Stimulated activated CD4-positive, alpha-beta T cell treated with anti-CD3 and anti-CD28 coated beads, Interleukin-15, amount 100 ng/mL, for 48 hours (primary cell): ENCODE measurements at places on chromosomes 5 and 9.

GRCh38 chr9:131410044-131410491 lies 16.2 kb downstream of the PRRC2B start:
- no peak for DNase-seq

- DNase-seq = no peak
Measured at GRCh38 chr5:115842089-115842935, 577 bp downstream of the AP3S1 start.

- DNase-seq = no peak
Measured at GRCh38 chr5:21774801-21775200, 1078.3 kb downstream of the CDH12 start.

DNA sequence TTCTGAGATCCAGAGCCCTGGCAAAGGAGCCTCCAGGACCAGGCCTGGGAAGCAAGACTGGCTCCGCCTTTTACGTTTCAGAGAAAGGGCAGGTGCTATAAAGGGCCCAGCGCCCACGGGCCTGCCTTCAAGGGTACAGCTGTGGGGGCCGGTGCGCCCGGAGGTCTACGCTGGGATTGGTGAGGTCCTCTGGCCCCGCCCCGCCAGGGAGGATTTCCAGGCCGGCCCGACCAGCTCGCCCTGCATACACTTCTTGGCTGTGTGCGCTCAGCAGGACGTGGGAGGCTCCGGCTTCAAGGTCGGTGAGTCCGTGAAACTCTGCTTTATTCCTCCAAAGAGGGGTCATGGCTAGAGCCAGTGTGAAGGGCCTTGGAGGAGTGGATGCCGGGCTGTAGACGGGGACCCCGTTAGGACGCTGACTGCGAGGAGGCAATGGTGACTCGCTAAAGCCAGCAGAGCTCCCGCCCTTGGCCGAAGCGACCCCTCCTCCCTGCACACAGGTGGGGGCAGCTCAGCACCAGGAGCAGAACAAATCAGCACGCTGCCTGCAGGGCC lies at the start of gene CKMT2:
CKMT2 (plus strand) TSS at position 243 of the 555 bp plus-strand sequence. CDS start 17,811 bp downstream, outside the sequence.
- no peak for DNase-seq

DNA sequence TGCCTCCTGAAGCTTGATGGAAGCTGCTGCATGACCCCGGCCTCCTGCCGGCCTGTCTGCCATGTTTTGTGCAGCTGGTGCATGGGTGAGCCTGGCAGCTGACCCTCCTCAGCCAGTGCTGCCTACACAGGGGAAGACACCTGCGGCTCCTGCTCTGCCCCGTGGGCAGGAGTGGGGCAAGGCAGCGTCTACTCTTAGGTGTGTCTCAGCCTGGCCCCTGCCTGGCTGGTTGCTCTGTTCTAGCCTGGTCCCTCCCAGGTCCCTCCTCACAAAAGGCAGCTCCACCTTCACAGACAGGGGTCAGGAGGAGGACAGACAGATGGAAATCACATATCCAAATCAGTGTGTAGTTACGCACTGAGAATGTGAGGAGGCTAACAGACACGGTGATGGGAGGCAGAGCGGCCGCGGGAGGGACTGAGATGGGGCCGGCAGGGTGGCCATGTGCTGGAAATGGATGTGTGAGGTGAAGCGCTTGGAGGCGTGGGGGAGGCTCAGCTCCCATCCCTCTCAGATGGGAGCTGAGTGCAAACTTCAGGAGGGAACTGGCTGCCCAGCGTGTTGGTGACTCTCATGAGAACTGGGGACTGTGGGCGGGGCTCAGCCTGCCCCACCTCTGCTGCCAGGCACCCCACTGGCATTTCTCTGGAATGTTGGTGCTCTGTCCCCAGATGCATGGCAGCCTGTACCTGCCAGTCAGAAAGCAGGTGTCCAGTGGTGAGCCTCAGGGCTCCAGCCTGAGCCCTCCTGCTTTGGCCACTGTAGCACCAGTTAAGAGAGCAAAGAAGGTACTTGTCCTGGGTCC lies 43.4 kb downstream of the PPARGC1B start:
- no peak for DNase-seq

DNA sequence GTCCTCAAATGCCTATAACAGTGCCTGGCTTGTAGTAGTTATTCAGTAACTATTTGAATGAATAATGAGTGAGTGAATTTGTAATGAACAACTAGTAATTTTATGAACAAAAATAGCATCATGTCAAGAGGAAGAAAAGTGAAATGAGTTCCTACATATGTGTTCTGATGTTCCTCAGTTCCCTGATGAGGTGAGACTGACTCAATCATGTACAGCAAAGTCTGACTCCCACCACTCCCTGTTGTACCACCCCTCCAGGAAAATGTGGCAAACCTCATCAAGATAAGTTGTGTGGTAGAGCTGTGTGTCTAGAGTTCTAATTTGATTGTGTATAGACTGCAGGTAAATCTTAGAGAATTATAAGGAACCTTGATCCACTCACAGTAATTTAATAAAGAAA lies 201.6 kb downstream of the GOLPH3 start:
- no peak for DNase-seq

GRCh38 chr5:1464096-1464446 lies 18.8 kb upstream of the SLC6A3 start:
- no peak for DNase-seq

GRCh38 chr9:98908897-98909634 lies 34.6 kb upstream of the COL15A1 start:
- DNase-seq = no peak

DNA sequence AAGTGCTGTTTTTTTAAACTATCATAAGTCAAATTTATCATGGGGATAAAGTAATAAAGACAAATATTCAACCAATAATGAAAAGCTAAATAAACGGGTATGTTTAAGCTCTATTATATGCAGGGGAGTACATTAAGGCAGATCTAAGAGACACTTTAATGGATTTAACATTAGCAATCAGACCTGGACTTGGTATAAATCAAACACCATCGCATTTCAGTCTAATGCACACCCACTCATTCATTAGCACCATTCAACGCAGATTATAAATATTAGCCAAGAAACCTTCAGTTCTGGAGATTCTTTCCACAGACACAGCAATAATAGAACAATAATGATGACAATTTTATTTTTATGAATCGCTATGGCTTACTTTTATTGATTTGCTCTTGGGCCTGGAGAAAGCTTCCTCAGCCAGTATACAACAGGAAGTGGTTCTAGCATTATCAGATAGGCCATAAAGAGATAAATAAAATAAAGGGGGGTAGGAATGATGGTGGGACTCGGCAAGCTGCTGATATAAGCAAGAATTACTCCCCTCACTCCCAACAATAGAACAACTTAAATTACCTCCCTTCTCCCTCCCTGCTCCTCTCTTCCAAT lies 172.2 kb downstream of the PSAT1 start:
- no peak for DNase-seq

DNA sequence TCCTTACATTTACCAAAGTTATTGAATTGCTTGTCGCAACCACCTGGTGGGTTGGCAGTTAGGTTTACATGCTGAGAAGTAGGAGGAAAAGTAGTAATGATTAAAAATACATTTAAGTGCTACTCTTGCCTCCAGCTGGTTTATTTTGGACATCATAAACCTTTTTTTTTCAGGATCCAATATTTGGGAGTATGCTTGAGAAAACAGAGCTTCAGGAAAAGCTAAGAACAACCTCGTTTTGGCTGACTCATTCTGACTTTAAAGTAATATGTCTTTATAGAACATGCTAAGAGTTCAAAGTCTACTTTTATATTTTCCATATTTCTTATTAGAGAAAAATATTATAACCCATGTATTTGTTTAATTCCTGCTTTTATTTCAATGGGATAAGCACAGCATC lies 41.7 kb upstream of the BNC2 start:
- DNase-seq = no peak

DNA sequence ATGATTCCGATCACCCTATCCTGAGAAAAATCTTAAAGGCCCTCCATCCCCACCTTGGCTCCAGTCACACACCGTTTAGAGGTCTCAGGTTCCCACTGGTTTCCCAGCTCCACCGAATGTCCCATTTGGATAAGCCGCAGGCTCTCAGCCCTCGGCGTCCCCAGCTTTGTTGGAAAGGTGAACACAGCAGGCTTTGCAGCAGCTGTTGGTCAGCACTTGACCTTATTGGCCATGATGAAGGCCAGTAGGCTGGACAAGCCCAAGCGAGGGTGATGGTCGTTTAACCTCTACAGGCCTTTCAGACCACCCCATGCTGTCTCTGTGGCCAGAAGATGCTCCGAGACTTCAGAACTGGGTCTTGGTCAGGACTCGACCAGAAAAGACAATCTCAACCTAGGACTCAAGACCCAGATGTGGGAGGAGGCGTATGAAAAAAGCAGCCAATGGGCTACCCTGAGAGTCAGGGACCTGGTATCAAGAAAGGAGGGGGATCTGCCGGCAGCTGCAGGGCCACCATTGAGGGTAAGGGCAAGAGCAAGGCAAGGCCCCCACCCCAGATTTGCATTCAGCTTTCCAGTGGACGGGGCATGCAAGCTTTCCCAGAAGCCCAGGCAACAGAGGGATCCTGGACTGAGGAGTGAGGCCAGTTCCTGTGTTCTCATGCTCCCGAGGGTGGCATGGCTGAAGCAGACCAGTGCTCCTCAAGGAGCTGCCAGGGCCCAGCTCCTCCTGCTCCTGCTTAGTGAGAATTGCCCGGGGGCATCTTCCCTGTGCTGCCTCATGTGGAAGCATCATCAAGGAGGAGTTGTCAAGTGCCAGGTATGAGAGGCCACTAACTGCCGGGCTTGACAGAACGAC lies 13.4 kb downstream of the UBE2QL1 start:
- no peak for DNase-seq

DNA sequence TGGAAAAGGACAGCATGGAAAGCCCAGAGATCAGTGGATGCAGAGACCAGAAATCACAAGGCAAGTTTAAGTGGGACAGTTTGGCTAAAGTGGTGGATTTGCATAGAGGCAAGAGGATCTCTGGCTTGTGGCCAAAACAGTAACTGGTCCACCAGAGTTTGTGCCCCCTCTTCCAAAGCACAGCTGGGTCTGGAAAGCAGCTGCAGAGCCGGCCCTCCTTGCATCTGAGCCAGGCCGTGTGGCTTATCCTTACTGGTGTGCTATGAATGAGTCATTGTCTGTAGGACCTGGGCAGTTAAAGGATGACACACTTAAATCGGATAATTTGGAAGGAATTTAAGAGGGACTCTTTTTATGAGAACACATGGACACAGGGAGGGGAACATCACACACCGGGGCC lies 146.6 kb downstream of the PIP5K1B start:
- no peak for DNase-seq

DNA sequence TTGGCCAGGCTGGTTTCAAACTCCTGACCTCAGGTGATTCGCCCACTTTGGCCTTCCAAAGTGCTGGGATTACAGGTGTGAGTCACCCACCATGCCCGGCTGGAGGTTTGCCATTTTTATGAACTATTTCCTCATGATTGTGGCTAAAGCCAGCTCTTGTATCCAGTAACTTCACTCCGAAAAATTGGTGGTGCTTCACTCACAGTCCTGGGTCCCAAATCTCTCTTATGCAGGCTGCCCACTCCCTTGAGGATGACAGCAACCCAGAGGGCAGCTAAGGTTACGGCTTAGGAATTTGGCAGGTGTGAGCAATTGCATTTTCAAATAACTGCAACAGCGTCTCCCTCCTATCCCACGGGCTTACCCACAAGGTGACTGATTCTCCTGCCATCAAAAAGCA lies 23.4 kb upstream of the FUBP3 start:
- no peak for DNase-seq

- DNase-seq = no peak
Measured at GRCh38 chr5:95669985-95670384, 12.8 kb downstream of the SPATA9 start.
